Gastrocnemius medialis (tissue), 4 donors: ENCODE measurements at places on chromosomes 16 and 17. TPM values are rescaled to one million over a fixed set of nuclear protein-coding genes. Genes with fewer than 3 reads are reported as not detected.

DNA sequence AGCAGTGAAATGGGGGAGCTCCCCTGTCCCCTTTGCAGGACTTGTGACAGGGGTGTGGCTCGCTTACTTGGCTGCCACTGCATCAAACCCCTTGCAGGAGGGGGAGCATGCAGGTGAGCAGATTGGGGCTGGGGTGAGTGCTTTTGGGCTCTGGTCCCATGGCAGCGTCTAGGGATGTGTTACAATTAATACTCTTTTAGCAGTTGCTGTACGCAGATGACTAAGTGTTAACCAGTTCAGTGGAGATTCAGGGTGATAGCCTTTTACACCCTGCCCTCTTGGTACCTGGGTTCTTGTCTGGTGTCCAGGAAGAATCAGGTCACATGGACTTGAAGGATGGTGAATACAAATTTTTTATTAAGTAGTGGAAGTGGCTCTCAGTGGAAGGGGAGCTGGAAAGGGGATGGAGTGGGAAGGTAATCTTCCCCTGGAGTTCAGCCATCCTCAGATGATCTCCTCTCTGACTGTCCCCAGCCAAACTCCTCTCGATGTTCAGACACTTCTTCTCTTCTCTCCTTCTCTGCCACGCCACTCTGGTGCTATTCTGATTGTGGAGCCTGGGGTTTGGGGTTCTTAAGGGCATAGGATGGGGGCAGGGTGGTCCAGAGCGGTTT lies 100.1 kb downstream of the MARF1 start:
- no peak for DNase-seq

- no peak for DNase-seq
Measured at GRCh38 chr17:10121971-10122707, 76.3 kb downstream of the GAS7 start.

- DNase-seq, result peak; percentile 59
Measured at GRCh38 chr17:51166987-51167931, 1.0 kb downstream of the NME2 start.

- DNase-seq, result no peak
Measured at GRCh38 chr16:57912529-57913260, 58.2 kb downstream of the CNGB1 start.

DNA sequence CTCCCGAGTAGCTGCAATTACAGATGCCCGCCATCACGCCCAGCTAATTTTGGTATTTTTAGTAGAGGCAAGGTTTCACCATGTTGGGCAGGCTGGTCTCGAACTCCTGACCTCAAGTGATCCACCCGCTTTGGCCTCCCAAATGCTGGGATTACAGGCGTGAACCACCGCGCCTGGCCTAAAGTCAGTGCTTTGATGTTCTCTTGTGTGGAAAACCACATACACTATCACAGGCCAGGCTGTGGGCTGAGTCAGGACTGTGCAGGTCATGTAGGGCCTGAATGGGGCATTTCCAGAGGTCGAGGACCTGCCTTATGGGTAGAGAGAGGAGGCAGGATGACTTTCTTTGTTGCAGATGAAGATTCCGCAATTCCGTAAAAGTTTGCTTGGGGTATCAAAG lies 5.1 kb upstream of the MT3 start:
- no peak for DNase-seq

- DNase-seq, result no peak
Measured at GRCh38 chr17:49132699-49133364, at the start of gene B4GALNT2. Gene B4GALNT2, plus strand, starts transcription at chr17:49132769. Its CDS starts 24 bp downstream, at chr17:49132793.

- no peak for DNase-seq
Measured at GRCh38 chr16:19094542-19095365, 19.0 kb upstream of the ITPRIPL2 start.

GRCh38 chr16:14354561-14355351 lies 275.3 kb downstream of the PARN start:
- peak; percentile 55 for DNase-seq

- no peak for DNase-seq
Measured at GRCh38 chr17:76672270-76672851, 28.8 kb upstream of the ST6GALNAC1 start.

GRCh38 chr17:73976147-73976546 lies 227.3 kb upstream of the RPL38 start:
- DNase-seq, result no peak

- DNase-seq, result no peak
Measured at GRCh38 chr16:54588026-54588425, 301.4 kb upstream of the IRX3 start.

- DNase-seq, result no peak
Measured at GRCh38 chr17:3814361-3814760, 13.4 kb upstream of the ITGAE start.

DNA sequence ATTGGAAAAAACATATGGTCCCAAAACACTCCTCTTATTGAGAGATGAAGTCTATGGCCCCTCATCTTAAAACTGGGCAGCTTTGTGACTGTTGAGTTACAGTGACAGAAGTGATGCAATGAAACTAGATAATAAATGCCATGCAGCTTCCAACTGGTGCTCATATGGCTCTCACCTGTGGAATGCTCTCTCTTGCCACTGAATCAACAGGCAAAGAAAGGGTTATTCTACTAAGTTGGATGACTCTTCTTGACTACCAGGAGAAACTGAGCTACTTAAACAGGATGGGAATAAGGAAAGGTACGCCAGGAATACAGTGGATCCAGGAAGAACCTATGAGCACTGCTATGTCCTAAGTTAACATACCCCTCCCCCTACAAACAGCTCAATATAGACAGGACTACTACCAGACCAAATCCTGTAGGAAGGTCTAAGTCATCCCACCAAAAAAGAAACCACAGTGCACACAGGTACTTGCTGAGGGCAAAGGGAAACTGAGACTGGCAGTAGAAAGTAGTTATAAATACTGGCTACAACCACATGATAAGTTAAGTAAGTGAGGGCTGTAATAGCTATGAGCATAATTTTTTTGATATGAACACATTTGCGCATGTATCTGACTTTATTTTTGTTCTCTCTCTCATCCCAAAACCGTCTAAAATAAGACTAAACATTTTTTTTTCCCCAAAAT lies 398.5 kb downstream of the ZFHX3 start:
- no peak for DNase-seq

GRCh38 chr16:74033441-74033995 lies 263.1 kb upstream of the PSMD7 start:
- no peak for DNase-seq

DNA sequence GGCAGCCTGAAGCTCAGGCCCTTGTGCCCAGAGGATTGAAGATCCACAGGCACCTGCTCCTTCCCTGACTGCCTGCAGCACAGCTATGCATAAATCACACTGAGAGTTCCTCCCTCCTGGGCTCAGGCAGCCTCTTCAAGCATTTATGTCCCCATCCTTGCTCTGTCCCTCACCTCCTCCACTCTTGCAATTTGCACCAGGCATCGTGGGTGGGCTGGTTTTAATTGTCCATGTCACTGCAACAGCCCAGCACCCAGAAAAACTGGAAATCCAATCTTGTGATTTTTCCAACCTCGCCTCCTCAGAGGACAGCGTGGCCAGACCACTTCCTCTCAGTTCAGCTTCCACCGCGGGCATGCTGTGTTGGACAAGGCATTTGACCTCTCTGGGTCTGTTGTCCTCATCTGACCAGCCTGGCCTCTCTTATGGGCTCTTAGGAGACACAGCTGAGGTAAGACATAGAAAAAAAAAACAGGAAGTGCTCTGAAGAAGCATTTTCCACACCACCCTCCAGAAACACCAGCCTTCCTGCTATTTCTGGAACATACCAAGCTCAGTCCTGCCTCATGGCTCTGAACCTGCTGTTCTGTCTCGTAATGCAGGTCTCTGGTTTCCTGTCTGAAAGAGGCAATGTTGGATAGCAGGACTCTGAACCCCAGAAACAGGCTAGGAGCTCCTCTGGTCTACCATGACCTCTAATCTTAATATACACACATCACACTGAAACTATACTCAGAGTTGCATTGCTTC lies 8.3 kb downstream of the TMEM114 start:
- DNase-seq, result peak; percentile 32

GRCh38 chr16:68423771-68424170 lies 24.5 kb downstream of the SMPD3 start:
- no peak for DNase-seq

- no peak for DNase-seq
Measured at GRCh38 chr16:69880640-69881133, 70.4 kb upstream of the CLEC18A start.

GRCh38 chr16:10827691-10828341 lies 9.2 kb upstream of the TVP23A start:
- DNase-seq, result peak; percentile 55

DNA sequence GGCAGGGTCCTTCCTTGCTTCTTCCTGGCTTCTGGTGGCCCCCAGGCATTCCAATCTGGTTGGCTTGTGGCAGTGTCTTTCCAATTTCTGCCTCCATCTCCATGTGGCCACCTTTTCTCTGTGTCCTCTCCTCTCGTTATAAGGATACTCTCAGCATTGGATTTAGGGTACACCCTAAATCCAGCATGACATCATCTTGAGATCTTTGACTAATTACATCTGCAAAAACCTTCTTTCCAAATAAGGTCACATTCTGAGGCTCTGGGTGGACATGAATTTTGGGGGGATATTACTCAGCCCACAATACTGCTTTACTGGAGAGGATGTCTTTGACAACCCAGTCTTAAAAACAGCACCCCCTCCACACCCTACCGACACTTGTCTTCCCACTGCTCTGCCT lies 18.9 kb upstream of the CFAP20 start:
- DNase-seq, result no peak

DNA sequence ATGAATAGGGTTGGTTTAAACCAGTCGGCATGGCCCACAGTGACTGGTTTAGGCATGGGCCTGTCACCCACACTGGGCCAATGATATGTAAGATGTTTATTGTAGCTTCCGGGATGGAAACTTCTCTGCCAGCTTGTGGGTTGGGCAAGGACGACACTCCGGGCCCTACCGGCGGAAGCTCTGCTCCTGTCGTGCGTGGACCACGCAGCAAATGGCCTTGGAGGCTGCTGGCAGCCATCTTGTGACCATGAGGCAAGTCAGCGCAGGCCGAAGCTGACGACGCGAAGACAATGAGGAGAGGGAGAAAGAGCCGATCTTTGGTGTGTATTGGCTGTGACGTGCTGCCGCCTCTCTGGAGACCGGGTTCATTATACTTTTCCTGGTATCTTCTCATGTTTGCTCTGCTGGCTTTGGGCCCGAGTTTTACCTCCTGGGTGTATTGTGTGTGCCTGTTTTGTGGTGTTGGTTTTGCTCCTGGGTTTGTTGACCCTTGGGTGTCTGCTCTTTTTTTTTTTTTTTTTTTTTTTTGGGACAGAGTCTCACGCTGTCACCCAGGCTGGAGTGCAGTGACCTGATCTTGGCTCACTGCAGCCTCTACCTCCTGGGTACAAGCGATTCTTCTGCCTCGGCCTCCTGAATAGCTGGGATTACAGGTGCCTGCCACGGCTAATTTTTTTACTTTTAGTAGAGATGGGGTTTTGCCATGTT lies 15.4 kb downstream of the SLC25A10 start:
- DNase-seq, result no peak

DNA sequence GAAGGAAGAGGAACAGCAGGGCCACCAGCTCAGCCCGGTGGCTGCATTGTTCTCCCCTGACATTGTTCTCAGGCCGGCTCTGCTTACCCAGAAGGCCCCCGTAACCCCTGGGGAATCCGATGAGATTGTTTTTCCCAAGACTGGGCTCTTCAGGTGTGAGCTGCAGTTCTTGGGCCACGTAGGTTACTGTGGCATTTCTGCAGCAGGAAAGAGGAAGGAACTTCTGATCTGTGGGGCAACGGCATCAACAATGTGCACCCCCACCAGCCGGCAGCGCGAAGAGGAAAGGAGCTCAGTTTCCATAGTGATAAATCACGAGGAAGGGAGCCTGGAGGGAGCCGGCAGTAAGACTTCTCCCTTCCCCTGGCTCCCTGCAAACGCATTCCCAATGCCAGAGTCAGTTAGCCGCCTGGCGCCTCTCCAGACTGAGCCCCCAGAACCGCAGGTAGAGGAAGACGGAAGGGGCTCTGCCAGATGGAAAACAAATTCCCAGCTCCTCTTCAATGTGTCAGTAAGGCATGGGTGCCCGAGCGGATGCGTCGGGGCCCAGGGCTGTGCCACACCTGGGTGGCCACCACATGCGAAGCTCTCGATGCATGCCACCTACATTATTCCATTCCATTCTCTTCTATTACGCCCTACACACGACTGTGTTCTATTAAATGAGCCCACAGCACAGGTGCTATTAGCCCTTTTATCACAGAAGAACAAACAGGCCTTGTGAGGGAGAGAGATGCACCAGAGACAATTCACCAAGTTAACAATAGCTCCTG lies 21.5 kb upstream of the PECAM1 start:
- peak; percentile 18 for DNase-seq

GRCh38 chr17:56793957-56794356 lies 39.8 kb downstream of the C17orf67 start:
- DNase-seq, result no peak

- no peak for DNase-seq
Measured at GRCh38 chr17:68328676-68329075, 37.4 kb downstream of the ARSG start.

GRCh38 chr16:88793251-88793954 lies 8.4 kb upstream of the PIEZO1 start:
- DNase-seq, result no peak

- DNase-seq, result no peak
Measured at GRCh38 chr17:12536472-12536871, 129.2 kb upstream of the MYOCD start.

- DNase-seq, result no peak
Measured at GRCh38 chr16:76278980-76279379, 1.8 kb downstream of the CNTNAP4 start.

- no peak for DNase-seq
Measured at GRCh38 chr17:81165246-81166032, at the start of gene PVALEF. Gene PVALEF, plus strand, starts transcription at chr17:81165507. Its CDS starts 15,720 bp downstream, at chr17:81181227.

The CSF3 gene
- 12.7 TPM for total RNA-seq

The CASKIN2 gene
- total RNA-seq, result 15.4 TPM

The DLX3 gene
- total RNA-seq, result not detected

The ABI3 gene
- 2.6 TPM for total RNA-seq

The MAF gene
- 46.7 TPM for total RNA-seq

The NOXO1 gene
- 0.46 TPM for total RNA-seq

The NPIPB6 gene
- 0.53 TPM for total RNA-seq

The KRT28 gene
- not detected for total RNA-seq

The DCXR gene
- total RNA-seq, result 296 TPM

The EMC6 gene
- total RNA-seq, result 54.9 TPM

The CCNF gene
- 2.7 TPM for total RNA-seq

The NDUFAB1 gene
- 400 TPM for total RNA-seq

The TBC1D3I gene
- 0.25 TPM for total RNA-seq

The ETV4 gene
- 0.29 TPM for total RNA-seq

The RAB37 gene
- total RNA-seq, result 0.24 TPM

The ENO3 gene
- 2,341 TPM for total RNA-seq

The LRRC36 gene
- total RNA-seq, result not detected

The CDH5 gene
- 28.0 TPM for total RNA-seq

The CMC2 gene
- total RNA-seq, result 89.1 TPM

The MTSS2 gene
- total RNA-seq, result 42.6 TPM

The CLEC3A gene
- not detected for total RNA-seq

The TEDC2 gene
- total RNA-seq, result 0.91 TPM

The KRT33B gene
- total RNA-seq, result not detected

The GRAP gene
- 1.7 TPM for total RNA-seq

The TEKT5 gene
- not detected for total RNA-seq

The TMEM106A gene
- 1.3 TPM for total RNA-seq

The ALOX12B gene
- total RNA-seq, result not detected

The ALOX15 gene
- not detected for total RNA-seq
